ENCODE measurements at places on chromosomes 11 and 22. TPM values are rescaled to one million over a fixed set of nuclear protein-coding genes. Genes with fewer than 3 reads are reported as not detected.

The PTPRCAP gene
- total RNA-seq: 0.63 TPM

The SYT7 gene
- 10.5 TPM for total RNA-seq

The QSER1 gene
- 20.9 TPM for total RNA-seq

The ROBO4 gene
- total RNA-seq: 3.4 TPM

DNA sequence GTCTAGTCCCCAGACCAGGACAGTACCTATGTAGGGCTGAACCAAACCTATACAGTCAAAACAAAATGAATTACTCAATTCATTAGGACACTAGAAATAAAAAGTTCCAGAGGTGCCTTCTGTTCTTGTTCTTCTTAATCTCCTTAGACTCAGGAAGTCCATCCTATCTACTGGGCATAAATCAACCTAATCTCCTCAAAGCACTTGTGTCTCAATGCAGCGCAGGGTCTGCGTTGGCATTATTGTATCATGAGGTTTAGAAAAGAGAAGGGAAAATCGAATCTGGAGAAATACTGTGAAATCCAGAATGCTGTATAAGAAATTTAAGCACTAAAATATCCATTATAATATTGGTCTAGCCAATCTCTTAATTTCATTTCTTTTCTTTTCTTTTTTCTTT is 2.4 kb upstream of the OR10V1 start:
- H3K36me3 ChIP-seq: no peaks in the 10 kb centered on the region
- H3K27ac ChIP-seq: no peak overlapping the region
- H3K27me3 ChIP-seq: peaks cover 2% of the 10 kb centered on the region
- DNase-seq: no peak
- H3K4me3 ChIP-seq: no peak overlapping the region

- H3K4me3 ChIP-seq: no peak overlapping the region
- H3K27me3 ChIP-seq: no peaks in the 10 kb centered on the region
- no peaks in the 10 kb centered on the region for H3K4me1 ChIP-seq
- H3K27ac ChIP-seq: no peak overlapping the region
- no peaks in the 10 kb centered on the region for H3K36me3 ChIP-seq
Measured at GRCh38 chr22:29208502-29208862, 2.8 kb downstream of the EMID1 start.

All from pancreas (tissue), 10 donors.